ENCODE measurements at places on chromosomes 11 and 22. TPM values are rescaled to one million over a fixed set of nuclear protein-coding genes. Genes with fewer than 3 reads are reported as not detected.

The TNNI2 gene
- polyA plus RNA-seq = 8.0 TPM

The OR4D9 gene
- polyA plus RNA-seq = not detected

The OR4D5 gene
- polyA plus RNA-seq = not detected

The NELL1 gene
- polyA plus RNA-seq = not detected

The TOMT gene
- not detected for polyA plus RNA-seq

The ELFN2 gene
- not detected for polyA plus RNA-seq

The SCN3B gene
- not detected for polyA plus RNA-seq

The SAA2 gene
- 0.35 TPM for polyA plus RNA-seq

The NXPE4 gene
- polyA plus RNA-seq = not detected

The C11orf97 gene
- not detected for polyA plus RNA-seq

The SERHL2 gene
- 4.5 TPM for polyA plus RNA-seq

The HOATZ gene
- not detected for polyA plus RNA-seq

The UPK3A gene
- 1.5 TPM for polyA plus RNA-seq

Measured in IgD-negative memory B cell (primary cell).